NB4 (cell line): ENCODE measurements at places on chromosomes 3 and 15.

DNA sequence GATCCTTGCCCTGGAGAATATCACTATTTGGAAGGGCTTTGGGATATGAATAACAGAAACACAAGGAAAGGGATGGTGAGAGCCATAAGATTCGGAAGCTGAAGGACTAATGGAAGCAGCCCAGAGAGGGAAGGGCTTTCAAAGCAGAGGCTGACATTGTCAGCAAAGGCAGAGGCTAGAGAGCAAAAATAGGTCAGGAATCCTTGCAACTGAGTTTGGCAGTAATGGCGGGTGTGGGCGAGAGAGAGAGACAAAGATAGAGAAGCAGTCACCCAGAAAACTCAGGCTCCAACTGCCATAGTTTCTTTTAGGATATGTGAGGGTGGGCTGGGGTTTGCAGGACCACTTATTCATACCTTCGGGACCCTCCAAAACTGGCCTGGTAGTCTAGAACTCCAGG lies 248.6 kb downstream of the OPA1 start:
- no peak for DNase-seq

GRCh38 chr3:46110701-46111493 lies 83.6 kb upstream of the XCR1 start:
- peak; percentile 95 for DNase-seq

DNA sequence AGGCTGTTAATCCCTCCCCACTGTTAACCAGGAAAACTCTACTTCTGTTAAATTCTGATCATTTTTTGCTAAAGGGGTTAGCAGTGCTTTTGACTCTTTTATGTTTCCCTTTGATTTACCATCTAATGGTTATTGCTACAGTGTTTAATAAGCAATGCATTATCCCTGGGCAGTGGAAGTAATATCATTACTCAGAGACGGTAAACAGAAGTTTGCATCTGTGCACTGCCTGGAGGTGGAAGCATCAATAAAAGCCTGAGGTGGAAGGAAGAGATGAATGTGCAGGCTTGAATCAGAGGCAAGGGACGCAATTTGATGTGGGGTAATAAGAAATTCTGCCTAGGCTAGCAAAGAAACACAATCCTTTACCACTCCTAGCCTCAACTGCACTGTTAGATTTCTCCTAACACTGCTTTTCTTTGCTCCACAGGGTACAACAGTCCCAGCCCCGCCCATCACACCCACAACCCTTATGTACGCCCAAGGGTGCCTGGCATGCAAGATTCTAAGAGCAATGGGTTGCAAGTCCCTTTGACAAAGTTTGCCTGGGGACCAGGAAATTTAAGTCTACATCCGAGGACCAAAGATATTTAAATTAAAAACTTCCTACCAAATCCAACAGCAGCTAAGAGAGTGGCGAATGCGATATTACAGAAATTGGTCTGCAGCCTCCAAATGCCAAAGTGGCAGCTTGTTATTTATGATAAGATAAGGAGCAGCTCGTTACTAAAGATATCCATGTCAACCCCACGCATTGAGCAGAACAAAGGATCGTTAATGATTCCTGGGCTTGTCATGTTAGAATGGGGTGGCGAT lies 261.4 kb downstream of the FHIT start:
- DNase-seq: no peak

DNA sequence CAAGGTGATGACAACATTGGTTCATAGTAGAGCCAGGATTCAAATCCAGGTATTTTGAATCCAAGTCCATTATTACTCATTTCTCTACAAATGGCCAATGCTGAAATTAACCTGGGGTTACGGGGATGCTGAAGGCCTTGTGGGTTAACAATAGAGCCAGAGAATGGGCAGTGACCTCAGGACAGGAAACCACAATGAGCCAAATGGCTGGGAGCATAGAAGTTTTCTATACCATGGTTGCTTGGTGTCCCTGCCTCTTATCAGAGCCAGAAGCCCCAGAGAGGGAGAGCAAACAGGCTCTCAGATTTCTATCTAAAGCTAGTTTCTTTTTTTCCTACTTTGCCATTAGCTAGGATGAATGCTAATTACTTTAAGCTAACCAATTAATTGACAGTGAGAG lies 82.3 kb downstream of the TNIK start:
- no peak for DNase-seq

DNA sequence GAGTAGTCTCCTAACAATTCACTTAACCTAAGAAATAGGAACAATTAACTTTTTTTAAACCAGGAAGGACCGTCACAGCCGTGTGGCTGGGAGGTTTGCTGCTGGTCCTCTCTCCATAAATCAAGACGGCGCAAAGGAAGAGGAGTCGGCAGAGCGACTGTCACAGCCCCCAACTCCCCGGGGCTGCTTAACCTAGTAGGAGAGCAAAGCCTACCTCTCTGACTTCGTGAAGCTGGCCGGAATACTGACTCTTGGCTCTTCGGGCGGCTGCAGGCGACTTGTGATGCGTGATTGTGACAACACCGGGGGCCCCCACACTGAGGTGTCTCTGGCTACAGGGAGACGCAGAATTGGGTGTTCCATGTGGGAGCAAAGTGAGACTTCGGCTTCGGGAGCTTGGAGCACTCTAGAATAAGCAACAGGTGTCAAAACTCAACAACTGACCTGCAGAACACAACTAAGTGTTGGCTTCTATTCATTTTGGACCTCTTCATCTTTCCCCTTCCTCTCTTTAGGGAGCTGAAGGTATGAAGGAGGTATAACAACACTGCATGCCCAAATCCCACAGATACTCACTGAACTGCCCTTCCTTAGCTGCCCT lies 151.1 kb downstream of the OSBPL10 start:
- no peak for DNase-seq

DNA sequence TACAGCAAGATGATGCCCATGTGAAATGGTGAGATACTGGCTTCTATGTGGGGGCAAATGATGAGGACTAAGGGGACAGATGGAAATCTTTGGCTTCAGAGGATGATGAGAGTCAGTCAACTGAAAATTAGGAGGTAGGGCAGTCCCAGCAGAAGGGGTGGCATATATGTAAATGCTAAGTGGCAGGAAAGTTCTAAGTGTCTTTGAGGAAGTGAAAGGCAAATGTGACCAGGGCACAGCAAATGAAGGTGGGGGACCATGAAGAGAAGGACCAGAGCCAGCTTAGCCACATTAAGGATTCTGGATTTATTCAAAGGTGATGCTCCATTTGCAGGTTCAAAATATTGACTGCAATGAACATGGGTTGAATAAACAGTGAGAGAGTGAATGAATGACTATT lies 29.2 kb upstream of the LIMD1 start:
- no peak for DNase-seq

GRCh38 chr3:65672871-65673815 lies 365.6 kb downstream of the MAGI1 start:
- DNase-seq: peak; percentile 52

- no peak for DNase-seq
Observed at GRCh38 chr15:78073046-78073787, 4.3 kb downstream of the TBC1D2B start.

GRCh38 chr3:133965906-133966305 lies 63.8 kb downstream of the SLCO2A1 start:
- peak; percentile 66 for DNase-seq

GRCh38 chr15:88987934-88988671 lies 74.9 kb upstream of the MFGE8 start:
- no peak for DNase-seq

- no peak for DNase-seq
Observed at GRCh38 chr3:17062736-17063135, 178.0 kb downstream of the PLCL2 start.

DNA sequence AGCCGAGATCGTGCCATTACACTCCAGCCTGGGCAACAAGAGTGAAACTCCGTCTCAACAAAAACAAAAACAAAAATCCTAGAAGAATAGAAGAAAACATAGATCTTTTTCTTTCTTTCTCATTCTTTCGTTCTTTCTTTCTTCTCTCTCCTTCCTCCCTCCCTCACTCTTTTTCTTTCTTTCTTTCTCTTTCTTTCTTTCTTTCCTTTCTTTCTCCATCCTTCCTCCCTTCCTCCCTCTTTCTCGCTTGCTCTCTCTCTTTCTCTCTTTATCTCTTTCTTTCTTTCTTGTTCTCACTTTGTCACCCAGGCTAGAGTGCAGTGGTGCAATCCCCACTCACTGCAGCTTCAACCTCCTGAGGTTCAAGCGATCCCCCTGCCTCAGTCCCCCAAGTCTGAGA lies 33.8 kb upstream of the MUC4 start:
- DNase-seq: no peak

- DNase-seq: peak; percentile 61
Observed at GRCh38 chr3:196569003-196569516, 600 bp downstream of the FBXO45 start.

DNA sequence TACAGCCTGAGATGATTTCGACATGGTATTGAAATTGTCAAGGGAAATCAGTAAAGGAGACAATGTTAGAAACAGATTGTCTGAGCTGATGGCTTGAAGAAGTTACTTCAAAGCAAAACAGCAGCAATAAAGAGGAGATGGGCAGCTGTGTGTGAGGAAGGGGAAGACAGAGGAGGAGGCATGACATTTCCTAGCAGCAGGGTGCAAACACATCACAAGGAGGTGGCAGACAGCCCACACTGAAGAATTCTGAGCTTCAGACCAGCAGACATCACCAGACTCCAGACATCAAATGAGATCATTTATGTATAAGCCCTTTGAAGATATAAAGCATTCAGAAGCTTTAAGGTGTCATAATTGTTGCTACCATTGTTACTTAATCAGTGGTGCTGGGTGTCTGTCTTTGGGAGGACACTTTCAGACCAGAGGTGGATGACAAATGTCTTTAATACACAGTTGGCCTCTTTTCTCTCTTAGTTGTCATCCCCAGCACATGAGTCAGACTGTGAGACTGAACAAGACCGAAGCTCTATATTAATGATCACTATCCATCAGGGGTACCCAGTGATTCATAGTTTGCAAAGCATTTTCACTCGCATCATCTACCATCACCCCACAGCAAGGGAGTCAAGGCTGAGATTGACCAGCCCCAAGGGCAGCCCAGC lies 203.9 kb downstream of the MINAR1 start:
- no peak for DNase-seq

- no peak for DNase-seq
Observed at GRCh38 chr3:80889535-80889934, 871.9 kb downstream of the GBE1 start.

DNA sequence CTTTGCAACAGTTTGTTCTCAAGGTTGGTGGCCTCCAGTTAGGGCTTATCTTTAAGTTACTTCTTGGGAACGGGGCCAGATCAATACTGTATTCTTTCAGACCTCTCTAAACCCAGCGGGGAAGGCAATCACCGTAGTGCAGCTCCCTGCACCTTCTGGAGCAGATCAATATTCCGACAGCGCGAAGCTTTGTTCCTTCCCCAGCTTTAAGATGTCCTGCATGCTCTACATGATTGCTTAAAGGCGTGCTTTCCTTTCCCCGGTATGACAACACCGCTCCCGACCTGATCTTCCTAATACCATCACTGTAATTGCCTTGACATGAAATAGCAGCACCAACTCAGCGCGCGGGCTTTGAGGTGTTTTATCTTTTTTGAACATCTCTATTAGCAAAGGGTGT lies 755.2 kb downstream of the NR2F2 start:
- no peak for DNase-seq

GRCh38 chr3:150110097-150110496 lies 139.4 kb upstream of the PFN2 start:
- DNase-seq: no peak

DNA sequence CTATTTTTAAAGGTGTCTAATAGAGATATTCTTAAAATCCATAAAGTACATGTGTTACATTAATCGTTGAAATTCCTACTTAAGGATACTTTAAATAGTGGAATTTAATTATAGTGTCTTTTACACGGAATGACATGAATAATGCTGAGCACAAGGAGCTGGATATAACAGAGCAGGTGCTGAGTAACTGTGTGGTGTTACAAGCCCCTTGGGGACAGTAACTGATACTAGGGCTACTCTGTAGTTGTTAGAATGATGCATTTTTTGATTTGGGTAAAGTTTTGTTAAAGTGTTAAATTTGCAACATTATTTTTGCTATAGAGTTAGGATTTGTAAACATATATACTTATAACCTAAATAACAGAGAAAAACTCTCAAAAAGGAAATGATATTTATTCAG lies 1496.1 kb downstream of the OTOL1 start:
- peak; percentile 2 for DNase-seq

DNA sequence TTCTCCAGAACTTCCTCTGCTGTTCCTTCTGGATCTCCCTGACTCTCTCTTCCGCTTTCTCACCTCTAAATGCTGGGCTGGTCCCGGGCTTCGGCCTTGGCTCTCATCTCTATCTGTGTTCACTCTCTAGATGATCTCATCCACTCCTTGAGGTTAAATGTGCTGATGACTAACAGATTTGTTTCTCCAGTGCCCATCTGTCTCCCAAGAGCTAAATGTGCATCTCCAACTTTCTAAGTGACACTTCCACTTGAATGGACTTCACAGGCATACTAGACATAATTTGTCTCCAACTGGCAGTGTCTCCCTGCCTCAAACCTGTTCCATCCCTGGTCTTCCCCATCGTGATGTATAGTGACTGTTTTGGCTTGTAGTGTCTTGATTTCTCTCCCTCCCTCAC lies 95.3 kb downstream of the ITPR1 start:
- DNase-seq: no peak

DNA sequence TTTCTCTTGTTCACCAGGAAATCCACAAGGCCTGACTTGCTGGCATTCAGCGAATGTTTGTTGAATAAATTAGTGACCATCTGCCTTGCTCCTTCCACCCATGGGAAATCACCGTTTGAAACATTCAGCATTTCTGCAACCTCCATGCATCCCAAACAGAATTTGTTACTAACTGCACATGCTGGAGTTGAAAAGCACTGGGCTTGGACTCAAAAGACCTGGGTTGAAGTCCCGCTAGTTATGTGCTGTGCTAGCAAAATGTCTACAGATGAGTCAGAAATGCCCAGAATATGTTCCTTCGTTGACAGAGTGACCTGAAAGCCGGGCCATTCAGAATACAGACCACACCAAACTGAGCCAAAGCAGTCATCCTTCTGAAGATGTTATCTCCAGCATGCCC lies 144.6 kb downstream of the ALDH1A2 start:
- no peak for DNase-seq

DNA sequence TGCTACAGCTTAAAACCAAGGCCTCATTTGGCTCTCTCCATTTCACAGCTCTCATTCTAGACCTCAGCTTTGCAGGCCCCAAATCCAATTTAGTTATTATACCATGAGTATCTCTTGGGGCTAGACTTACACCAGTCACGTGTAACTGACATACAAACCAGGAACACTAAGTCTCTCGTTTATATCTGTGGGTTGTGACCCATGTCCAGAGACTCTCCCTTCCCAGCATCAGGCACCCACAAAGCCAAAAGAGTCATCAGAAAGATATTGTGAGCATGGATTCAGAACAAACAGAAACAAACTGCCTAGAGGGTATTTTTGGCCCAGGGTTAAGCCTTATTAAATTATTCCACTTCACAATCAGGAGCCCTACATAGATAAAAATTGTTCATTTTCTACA lies 5.6 kb upstream of the CCDC13 start:
- DNase-seq: no peak

GRCh38 chr15:68829068-68829467 lies 8.4 kb upstream of the ANP32A start:
- DNase-seq: peak; percentile 59

GRCh38 chr15:71128939-71129562 lies 13.8 kb downstream of the THSD4 start:
- DNase-seq: no peak

- DNase-seq: no peak
Observed at GRCh38 chr15:38080651-38081275, 146.3 kb downstream of the TMCO5A start.
